Large intestine (tissue), 12 donors: ENCODE measurements at places on chromosomes 12 and 14. TPM values are rescaled to one million over a fixed set of nuclear protein-coding genes. Genes with fewer than 3 reads are reported as not detected.

DNA sequence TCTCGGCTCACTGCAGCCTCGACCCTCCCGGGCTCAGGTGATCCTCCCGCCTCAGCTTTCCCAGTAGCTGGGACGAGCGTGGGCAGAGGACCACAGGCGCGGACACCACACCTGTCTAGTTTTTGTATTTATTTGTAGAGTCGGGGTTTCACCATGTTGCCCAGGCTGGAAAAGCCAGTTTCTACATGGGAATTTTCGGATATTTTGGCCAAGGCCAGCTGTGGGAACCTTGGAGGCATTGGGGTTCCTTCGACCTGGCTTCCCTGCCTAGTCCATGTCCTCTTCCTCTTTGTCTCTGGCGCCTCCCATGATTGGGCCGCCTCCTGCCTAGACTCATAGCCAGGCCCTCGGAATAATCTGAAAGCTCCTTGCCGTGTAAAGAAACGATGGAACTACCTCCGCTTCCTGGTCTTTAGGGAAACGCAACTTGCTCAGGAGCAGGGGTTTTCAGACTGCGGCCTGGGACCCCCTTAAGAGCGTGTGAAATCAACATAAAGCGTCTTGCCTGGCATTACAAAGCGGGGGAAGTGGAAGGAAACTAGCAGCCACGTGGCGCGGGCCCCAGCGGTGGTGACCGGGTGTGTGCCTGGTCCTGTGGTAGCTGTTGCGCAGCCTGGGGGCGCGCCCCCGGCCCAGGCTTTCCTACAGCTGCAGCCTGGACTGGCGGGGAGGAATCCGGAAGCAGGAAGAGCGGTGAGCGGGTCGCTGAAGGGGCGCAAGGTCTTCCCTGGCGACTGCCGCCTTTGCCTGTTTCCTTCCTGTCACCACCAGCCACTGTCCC lies 1.4 kb upstream of the HSP90AA1 start:
- DNase-seq: peak; percentile 68

DNA sequence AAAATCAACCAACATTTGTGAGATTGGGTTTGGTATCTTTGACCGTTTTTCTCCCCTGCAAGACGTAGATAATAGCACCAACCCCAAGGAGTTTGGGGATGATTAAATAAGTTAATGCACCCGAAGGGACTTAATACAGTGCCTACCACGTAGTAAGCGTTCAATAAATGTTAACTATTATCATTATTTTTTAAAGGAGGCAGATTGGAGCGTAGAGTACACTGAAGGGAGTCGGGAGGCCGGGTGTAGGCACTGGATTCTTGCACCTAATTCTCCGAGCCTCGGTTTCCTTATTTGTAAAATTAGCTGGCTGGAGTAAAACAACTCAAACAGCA lies 367 bp upstream of the FRS2 start:
- DNase-seq: no peak

Gene AKAP5
- 3.4 TPM for polyA plus RNA-seq

Gene ITGB7
- 9.5 TPM for polyA plus RNA-seq

Gene TAS2R13
- polyA plus RNA-seq: 0.03 TPM
